ENCODE measurements at places on chromosomes 3 and 15. TPM values are rescaled to one million over a fixed set of nuclear protein-coding genes. Genes with fewer than 3 reads are reported as not detected.

Gene TLR9
- not detected for total RNA-seq

Gene RASL12
- total RNA-seq, result not detected

Gene OR4F6
- total RNA-seq, result not detected

Gene TRAT1
- not detected for total RNA-seq

Gene ZNF280D
- total RNA-seq, result 16.2 TPM

Gene MST1
- 0.72 TPM for total RNA-seq

Gene ACTR8
- total RNA-seq, result 24.1 TPM

Gene ZNF660
- not detected for total RNA-seq

Gene AP4E1
- 14.5 TPM for total RNA-seq

Gene WDR82
- 42.0 TPM for total RNA-seq

Gene CLDN1
- 3.6 TPM for total RNA-seq

Gene GRAMD1C
- 1.1 TPM for total RNA-seq

Gene GABRR3
- total RNA-seq, result not detected

Gene CHRNB4
- total RNA-seq, result not detected

Gene NEO1
- 7.3 TPM for total RNA-seq

Gene ZBTB47
- 17.9 TPM for total RNA-seq

Gene GPR156
- total RNA-seq, result 1.6 TPM

Gene NTRK3
- total RNA-seq, result not detected

Gene MESP2
- not detected for total RNA-seq

Gene KIAA1143
- 27.0 TPM for total RNA-seq

Gene WNT5A
- total RNA-seq, result 15.6 TPM

Gene PRR23B
- total RNA-seq, result not detected

Gene KBTBD13
- total RNA-seq, result not detected

Gene ZPLD1
- total RNA-seq, result not detected

Gene TMEM207
- not detected for total RNA-seq

Gene NPAP1
- total RNA-seq, result not detected

Gene ISLR
- 0.53 TPM for total RNA-seq

Gene GOLGA8M
- total RNA-seq, result 0.79 TPM

Gene KCNMB2
- total RNA-seq, result not detected

Gene PTPN23
- 12.1 TPM for total RNA-seq

Gene CFAP161
- total RNA-seq, result not detected

Gene ATP1B3
- total RNA-seq, result 91.5 TPM

Gene MORC1
- not detected for total RNA-seq

Gene RBP2
- not detected for total RNA-seq

Gene TASOR
- 78.6 TPM for total RNA-seq

Gene XYLB
- total RNA-seq, result 2.7 TPM

Gene CFAP100
- total RNA-seq, result not detected

Gene TMC3
- total RNA-seq, result not detected

Gene AGTR1
- not detected for total RNA-seq

Gene SLC38A3
- total RNA-seq, result not detected

Gene ABHD14A
- 10.2 TPM for total RNA-seq

Gene NUTM1
- not detected for total RNA-seq

Gene SLC22A13
- total RNA-seq, result not detected

Gene POMGNT2
- 20.2 TPM for total RNA-seq

Gene TRIM42
- total RNA-seq, result not detected

Gene MUC4
- not detected for total RNA-seq

Gene SLC2A2
- total RNA-seq, result 0.07 TPM

Gene CPEB1
- 10.8 TPM for total RNA-seq

Gene SEMA5B
- total RNA-seq, result not detected

Gene GPR149
- not detected for total RNA-seq

Gene ADCY5
- total RNA-seq, result 0.90 TPM

Gene FGF12
- 4.9 TPM for total RNA-seq

Gene GHSR
- total RNA-seq, result not detected

Gene MYH15
- total RNA-seq, result 1.7 TPM

Gene LRRC31
- not detected for total RNA-seq

Gene MAP1A
- total RNA-seq, result 45.0 TPM
